Activated CD4-positive, CD25-positive, alpha-beta regulatory T cell (primary cell): ENCODE measurements at places on chromosomes 7 and 10.

DNA sequence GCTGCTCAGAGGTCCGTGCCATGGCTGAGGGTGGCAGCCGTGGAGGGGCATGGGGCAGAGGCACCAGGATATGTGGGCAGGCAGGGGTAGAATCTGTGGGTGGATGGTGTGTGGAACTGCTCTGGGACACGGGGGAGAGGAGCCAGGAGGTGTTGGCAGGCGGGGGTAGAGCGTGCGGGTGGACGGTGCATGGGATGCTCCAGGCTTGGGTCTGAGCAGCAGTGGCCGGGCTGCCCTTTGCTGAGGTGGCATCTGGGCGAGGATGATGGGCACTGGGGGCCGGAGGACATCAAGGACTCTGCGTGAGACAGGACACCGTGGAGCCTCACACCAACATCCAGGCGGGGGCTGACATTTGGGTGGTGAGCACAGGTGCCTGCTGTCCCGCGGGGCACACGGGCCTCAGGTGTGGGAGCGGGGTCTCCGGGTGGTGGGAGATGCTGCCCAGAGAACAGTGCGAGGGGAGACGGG is 46.2 kb downstream of the JAKMIP3 start:
- no peak for DNase-seq

DNA sequence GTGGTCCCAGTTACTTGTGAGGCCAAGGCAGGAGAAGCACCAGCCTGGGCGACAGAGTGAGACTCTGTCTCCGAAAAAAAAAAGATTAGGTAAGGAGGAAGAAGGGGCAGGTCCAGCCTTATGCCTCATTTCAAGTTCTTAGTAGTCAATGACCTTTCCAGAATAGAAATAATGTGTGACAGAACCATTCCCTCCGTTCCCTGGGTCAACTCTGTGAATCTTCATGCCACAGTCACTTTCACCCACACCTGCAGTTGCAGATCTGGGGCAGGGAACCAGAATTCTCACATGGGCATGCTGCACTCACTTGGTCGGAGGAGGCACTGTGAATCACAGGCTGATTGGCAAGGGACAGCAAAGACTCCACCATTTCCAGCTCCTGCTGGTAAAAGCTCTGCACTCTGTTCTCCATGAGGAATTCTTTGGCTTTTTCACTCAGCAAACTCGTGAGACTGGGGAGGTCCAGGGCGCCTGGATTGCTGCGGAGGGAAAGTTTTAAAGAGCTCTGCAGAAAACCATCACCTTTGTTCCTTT is 20.7 kb downstream of the STN1 start:
- DNase-seq = no peak

DNA sequence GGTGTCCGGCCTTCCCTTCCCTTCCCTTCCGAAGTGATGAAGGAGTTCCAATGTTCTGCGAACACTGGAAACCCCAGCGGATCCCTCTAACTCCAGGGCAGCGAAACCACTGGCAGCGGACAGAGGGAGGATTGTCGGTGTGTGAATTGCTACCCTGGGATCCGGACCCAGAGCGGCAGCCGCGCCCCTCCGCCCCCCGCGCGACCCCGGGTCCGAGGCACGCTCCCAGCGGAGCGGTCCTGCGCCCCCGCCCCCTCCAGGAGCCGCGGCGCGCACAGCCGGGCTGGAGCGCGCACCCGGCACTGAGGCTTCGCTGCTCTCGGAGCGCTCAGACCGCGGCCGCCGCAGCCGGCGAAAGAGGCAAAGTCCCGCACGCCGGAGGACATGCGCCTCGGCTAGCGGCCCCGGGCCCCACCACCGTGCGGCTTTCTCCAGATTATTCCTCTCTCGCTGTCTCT is at the start of gene PTPRZ1:
Gene PTPRZ1, plus strand, starts transcription at position 331 of the 458 bp plus-strand sequence. CDS start 339 bp downstream, outside the sequence.
- no peak for DNase-seq

DNA sequence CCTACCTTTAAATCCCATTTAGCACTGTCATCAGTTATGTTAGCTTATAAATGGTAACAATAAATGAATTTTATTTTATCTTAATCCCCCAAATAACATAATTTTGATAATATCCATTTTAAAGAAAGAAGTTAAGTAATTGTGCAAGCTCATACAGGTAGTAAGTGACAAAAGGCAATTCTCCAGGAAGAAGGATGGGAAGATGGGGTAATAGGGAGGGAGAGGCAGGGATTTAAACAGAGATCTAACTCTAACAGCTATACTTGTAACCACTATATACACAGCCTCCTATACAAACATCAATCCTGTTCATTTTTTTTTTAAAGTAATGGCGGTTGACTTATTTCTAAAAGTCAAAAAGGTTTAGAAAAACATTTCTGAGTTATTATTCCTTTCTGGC is 119.4 kb downstream of the SGMS1 start:
- no peak for DNase-seq

- no peak for DNase-seq
Measured at GRCh38 chr7:51607447-51607846, 290.8 kb upstream of the COBL start.

- no peak for DNase-seq
Measured at GRCh38 chr10:78706256-78706655, 362.5 kb upstream of the ZMIZ1 start.

DNA sequence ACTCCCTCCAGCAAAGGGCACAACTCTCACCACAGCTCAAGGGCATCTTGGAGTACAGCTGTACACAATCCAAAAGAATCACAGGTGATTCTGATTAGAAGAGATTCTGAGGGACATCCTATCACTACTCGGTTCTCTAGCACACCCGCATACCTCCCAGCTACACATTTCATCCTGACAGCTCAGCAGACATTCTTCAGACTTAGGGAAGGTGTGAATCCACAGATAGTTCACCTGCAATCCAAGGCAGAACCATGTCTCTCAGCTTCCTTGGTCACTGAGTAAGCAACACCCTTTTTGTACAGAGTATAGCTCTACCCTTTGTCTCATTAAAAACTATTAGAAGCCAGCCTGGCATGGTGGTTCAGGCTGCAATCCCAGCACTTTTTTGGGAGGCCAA is 26.8 kb upstream of the FBXW4 start:
- no peak for DNase-seq

DNA sequence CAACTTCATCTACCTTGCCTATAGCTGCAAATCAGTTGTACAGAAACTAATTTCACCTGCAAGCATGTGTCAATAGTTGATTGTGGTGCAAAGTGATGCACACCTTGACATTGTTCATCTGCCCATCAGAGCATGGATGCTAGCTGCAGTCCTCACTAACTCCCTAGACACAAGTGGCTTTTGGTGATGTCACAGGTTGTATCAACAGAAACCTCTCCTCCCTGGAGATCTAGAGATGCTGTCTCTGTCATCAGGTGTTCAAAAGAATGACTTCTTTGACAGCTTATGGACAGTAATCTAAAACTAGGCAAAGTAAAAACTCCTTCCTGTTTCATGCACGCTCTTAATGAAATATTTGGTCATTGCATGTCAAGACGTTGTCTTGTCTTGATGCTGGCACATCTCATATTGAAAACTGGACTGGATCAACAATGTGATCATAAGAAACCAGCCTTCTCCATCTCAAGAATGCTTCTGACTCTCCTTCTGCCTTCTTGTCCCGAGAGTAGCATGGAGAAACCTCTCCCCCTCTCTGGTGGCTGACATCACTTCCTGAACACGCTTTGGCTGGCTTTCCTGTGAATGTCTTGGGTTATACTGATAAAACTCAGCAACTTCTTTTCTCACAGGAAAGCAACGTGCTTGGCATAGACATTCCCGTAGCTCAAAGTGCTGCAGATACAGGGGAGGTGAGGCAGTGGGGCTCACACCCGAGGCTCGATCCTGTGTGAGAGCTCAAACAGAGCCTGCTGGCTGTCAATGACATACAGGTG is 176.2 kb upstream of the CDCA7L start:
- DNase-seq = no peak

GRCh38 chr7:101088069-101088425 is 2.8 kb downstream of the TRIM56 start:
- DNase-seq = no peak
